ENCODE measurements at places on chromosomes 4 and X.

- no peak for DNase-seq
Observed at GRCh38 chr4:140603286-140603685, 34.5 kb upstream of the UCP1 start.

DNA sequence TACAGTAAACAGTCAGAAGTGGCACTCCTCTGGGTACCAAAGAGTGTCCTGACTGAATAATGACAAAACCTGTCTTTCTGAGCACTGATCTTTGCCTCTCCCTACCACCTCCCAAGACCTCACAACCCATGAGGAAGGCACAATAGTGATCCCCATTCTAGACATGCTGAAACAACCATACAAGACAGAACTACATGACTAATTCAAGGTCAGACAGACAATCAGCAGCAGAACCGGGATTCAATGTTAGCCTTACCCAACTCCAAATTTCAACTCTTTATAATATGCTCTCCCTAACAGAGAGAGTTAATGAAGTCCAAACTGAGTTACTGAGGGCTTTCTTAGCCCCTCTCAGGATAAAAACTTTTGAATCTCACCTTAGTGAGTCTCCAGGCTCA is 71.0 kb downstream of the IRF2 start:
- DNase-seq: no peak

- DNase-seq: no peak
Observed at GRCh38 chr4:173237762-173238161, 69.2 kb downstream of the GALNT7 start.

GRCh38 chrX:8846266-8846665 is 45.1 kb upstream of the FAM9A start:
- no peak for DNase-seq

DNA sequence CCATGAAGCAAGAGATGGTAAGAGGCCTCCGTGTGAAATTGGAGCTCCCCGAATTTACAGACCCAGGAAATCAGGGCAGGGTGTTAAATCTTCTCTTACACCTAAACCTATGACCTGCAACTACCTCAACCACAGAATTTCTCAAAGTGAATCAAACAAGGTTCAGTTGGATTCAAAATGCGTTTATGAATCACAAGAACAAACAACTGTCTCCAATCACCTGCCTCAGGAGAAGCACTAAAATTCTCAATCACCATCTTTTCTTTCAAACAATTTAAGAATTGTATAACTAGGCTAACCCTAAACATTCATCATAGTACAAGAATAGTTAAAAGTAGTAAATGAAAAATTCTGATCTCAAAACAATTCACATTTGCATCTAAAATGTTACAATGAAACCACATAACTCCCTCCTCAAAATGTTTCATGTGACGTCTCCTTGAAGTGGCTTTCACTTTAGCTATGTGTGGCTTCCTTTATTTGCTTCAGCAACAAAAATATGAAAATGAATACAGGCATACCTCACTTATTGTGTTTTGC is 19.2 kb downstream of the PPP3CA start:
- DNase-seq: no peak

GRCh38 chr4:62004881-62005280 is 804.8 kb downstream of the ADGRL3 start:
- DNase-seq: no peak

DNA sequence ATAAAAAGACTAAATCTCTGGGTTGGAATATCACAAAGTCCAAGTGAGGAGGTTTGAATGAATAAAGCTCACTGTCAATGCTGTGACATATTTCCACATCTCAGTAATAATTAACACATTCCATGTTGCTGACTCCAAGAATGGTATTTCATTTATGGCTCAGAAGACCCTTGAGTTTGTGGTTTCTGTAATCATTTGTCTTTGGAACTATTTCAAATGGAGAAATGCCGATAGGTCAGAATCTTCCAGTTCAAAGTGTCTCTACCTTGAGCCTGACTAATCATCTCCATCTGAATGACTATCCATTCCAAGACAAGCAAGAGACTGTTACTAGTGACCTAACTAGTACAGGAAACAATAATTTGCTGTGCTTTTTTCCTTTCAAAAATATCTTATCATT is 24.2 kb upstream of the SLC2A9 start:
- no peak for DNase-seq

DNA sequence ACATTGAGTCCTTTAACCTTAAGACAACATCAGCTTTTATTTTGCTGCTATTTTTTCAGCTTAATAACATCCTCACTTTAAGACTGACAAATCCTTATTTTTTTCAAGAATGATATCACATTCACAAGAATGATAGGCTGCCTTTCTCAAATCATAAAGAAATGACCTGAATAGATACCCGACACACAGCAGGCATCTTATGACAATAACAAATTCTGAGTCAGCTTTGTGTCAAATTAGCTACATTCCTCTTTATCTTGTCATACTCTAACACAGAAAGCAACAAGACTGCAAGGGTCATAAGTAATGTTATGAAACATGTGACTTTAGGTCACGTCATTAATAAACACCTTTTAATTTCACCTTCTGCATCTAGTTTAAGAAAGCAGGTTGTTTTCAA is 2387.6 kb downstream of the PCDH7 start:
- DNase-seq: no peak

DNA sequence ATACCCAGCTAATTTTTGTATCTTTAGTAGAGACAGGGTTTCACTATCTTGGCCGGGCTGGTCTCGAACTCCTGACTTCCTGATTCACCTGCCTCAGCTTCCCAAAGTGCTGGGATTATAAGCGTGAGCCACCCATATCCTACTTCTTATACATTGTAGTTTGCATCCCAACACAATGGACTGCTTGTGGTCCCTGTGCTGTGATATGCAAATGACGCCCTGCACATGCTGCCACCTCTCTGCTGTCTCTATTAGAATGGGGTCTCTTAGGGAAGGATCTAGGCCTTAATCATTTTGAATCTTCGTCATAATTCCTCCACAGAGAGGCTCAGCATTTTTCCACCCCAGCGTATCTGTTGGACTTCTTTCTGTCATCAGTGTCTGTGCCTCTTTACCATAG is 595.9 kb downstream of the ADGRL3 start:
- no peak for DNase-seq

- no peak for DNase-seq
Observed at GRCh38 chr4:164551713-164552040, 202.3 kb upstream of the SMIM31 start.

GRCh38 chr4:18075823-18076433 is 54.4 kb upstream of the LCORL start:
- no peak for DNase-seq

- no peak for DNase-seq
Observed at GRCh38 chr4:153513596-153513995, 47.4 kb downstream of the TMEM131L start.

DNA sequence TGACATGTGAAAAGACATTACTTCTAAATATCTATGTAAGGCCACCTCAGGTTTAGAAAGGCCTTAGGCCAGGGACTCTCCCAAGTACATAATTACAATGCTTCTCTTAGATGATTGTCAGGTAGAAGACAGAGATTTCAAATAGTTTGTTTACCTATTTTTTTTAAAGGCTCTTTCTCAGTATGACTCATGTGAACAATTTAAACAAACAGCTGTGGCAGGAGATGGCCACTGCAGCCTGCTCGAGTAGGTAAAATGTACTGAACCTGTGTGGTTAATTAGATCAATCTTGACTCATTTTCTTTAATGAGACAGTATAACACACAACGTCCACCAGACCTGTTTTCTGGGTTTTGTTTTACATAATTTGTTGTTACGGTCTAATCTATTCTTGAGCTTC is 50.2 kb downstream of the LEF1 start:
- DNase-seq: peak; percentile 40

DNA sequence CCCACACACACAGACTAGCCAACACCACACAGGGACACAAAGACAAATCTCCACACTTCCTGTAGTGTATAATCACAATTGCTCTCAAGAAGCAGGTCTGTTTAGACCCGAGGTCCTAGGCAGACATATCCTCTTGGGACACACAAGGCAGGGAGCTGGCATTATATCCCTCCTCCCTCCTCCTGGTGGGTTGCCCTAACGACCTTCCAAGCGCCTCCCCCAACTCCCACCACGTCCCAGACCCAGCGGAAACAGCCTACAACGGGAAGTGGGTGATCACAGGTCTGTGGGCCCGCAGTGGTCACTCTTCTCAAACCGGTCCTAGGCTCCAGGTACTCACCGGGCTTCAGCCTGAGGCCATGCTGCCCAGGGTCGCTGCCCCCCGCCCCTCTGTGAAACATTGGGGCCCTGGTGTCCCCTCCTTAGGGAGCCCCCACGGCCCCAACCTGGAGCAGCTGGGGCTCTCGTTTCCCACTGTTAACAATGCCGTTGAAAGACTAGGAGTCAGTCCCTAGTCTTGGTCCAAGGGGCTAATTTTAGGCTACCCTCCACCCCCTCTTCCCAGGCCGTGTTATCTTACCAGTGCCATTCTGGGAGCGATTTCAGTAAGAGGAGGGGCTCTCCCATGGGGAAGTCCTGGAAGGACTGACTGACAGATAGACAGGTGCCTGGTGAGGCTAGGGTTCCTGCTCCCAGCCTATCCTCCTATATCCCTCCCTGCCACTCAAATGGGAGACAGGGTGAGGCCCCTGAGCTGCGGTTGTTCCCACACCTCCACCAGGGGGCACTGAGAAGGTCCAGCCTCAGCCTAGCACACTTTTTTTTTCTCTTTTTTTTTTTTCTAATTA is at the start of gene ASB12:
TSS of gene ASB12 (minus strand) at position 485 of the 848 bp plus-strand sequence. CDS start 4,957 bp downstream, outside the sequence.
- no peak for DNase-seq

DNA sequence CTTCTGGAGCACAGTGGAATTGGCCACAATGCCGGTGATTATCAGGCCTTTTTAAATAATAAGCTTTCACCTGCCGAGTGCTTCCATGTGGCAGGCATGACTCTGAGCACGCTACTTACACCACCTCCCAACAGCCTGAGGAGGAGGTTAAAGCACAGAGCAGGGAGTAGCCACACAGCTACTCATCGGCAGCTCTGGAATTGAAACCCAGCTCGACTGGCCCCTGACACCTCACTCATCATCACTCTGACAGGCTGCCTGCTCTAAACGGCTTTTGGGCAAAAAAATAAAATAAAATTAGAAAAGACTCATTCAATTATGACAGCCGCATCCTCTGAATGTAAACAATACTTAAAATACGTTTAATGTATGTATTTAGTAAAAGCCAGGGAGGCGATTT is 326.4 kb upstream of the NOCT start:
- no peak for DNase-seq

GRCh38 chr4:26622913-26623312 is 39.0 kb downstream of the TBC1D19 start:
- DNase-seq: no peak

- no peak for DNase-seq
Observed at GRCh38 chrX:84487365-84488353, 14.6 kb downstream of the HDX start.

DNA sequence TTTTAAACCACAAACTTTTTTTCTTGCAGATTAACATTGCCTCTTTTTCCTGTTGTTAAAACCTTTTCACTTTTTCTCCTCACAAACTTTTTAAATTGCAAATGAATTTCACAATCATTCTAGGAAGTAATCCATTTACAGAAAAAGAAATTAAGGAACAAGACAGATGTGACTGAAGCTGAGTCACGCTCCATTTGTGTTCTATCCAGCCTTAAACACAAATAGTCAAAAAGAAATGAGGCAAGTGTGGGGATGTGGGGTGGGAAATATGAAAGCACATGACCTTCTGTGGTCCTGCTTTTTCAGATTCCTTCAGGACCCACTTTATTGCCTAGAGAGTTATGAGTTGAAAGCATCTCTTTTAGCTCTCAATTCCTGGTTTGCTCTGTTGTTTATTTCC is 197.0 kb downstream of the ADGRL3 start:
- no peak for DNase-seq

DNA sequence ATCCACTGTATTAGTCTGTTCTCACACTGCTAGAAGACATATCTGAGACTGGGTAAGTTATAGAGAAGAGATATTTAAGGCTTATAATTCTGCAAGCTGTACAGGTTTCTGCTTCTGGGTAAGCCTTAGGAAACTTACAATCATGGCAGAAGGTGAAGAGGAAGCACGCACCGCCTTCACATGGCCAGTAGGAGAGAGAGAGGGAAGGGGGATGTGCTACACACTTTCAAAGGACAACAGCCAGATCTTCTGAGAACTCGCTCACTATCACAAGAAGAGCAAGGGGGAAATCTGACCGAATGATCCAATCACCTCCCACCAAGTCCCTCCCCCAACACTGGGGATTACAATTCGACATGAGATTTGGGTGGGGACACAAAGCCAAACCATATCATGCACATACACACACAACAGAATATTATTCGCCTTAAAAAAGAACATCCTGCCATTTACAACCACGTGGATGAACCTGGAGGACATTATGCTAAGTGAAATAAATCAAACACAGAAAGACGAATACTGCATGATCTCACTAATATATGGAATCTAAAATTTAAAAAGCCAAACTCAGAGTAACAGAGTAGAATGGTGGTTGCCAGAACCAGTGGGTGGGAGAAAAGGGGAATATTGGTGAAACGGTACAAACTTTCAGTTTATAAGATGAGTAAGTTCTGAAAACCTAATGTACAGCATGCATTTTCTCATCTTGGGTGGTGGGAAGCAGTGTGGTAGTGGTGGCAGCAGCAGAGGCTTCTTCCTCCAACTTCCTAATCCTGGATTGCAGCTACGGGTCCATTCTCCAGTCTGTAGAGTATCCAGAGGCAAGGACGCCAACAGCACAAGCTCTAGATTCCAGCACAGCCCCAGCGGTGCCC is 12.8 kb downstream of the FRYL start:
- DNase-seq: no peak

DNA sequence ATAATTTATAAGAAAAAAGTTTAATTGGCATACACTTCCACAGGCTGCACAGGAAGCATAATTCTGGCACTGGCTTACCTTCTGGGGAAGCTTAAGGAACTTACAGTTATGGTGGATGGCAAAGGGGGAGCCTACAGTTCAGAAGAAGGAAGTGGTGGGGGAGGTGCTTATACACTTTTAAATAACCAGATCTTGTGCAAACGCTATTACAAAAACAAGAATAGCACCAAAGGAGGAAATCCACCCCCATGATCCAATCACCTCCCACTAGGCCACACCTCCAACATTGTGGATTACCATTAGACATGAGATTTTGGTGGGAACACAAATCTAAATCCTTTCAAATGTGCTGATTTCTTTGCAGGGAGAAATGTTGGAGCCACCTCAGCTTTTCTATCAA is 287.7 kb downstream of the CPXCR1 start:
- no peak for DNase-seq

DNA sequence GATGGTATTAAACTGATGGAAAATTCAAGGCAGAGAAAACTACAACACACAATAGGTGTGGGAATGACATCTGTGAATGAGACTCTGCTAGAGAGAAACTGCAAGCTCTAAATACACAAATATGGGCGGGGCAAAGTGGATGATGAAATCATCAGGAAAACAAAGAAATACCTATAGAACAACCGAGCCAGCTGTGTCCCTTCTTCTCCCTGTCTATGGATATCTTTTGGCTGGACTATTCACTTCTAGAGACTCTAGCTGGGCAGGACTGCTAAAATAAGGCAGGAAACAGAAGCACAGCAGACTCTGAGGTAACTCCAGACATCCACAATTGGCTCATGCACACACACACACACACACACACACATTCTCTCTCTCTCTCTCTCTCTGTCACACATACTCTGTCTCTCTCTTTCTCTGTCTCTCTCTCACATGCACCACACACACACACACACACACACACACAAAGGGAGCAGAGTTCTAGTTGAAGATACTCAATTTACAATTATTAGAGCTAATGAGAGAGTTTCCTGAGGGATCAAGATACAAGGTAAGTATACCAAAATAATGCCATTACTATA is 27.2 kb upstream of the EDNRA start:
- DNase-seq: peak; percentile 37
